ENCODE measurements at places on chromosomes 5 and 9.

GRCh38 chr5:112823656-112824055 lies 37.4 kb upstream of the SRP19 start:
- H3K4me3 ChIP-seq: peak overlapping the region; percentile 32
- peaks cover 54% of the 10 kb centered on the region for H3K36me3 ChIP-seq
- no peak for DNase-seq
- H3K27ac ChIP-seq: peak overlapping the region; percentile 75
- no peaks in the 10 kb centered on the region for H3K4me1 ChIP-seq
- no peaks in the 10 kb centered on the region for H3K27me3 ChIP-seq

- H3K4me3 ChIP-seq: no peak overlapping the region
- no peak overlapping the region for H3K27ac ChIP-seq
- peak; percentile 64 for DNase-seq
- H3K27me3 ChIP-seq: no peaks in the 10 kb centered on the region
- H3K36me3 ChIP-seq: peaks cover 35% of the 10 kb centered on the region
- H3K4me1 ChIP-seq: no peaks in the 10 kb centered on the region
Measured at GRCh38 chr9:114028646-114029045, 49.5 kb downstream of the AMBP start.

DNA sequence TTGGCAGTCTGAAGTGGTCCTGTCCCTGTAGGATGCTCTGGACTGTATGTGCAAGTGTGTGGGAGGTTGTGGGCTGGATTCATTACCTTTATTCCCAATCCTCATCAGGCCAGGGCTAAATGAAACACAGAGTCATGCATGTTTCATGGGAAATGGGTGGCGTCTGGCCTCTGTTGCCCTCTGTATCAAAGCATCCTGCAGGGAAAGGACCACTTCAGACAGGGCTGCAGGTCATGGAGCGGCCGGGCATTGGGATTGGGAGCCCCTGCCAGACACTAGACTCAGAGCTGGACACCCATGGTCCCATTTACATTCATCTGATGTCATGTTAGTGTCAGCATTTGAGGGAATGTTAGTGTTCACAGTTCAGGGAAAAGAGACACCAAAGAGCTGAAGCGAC lies 53.8 kb downstream of the UBE2QL1 start:
- H3K27ac ChIP-seq: no peak overlapping the region
- no peak overlapping the region for H3K4me3 ChIP-seq
- H3K36me3 ChIP-seq: no peaks in the 10 kb centered on the region
- H3K4me1 ChIP-seq: peaks cover 6% of the 10 kb centered on the region
- peaks cover 14% of the 10 kb centered on the region for H3K27me3 ChIP-seq

- H3K36me3 ChIP-seq: peaks cover 20% of the 10 kb centered on the region
- no peak overlapping the region for H3K4me3 ChIP-seq
- DNase-seq: no peak
- peaks cover 42% of the 10 kb centered on the region for H3K4me1 ChIP-seq
- no peaks in the 10 kb centered on the region for H3K27me3 ChIP-seq
Measured at GRCh38 chr5:14674983-14675854, 10.7 kb downstream of the OTULIN start.

DNA sequence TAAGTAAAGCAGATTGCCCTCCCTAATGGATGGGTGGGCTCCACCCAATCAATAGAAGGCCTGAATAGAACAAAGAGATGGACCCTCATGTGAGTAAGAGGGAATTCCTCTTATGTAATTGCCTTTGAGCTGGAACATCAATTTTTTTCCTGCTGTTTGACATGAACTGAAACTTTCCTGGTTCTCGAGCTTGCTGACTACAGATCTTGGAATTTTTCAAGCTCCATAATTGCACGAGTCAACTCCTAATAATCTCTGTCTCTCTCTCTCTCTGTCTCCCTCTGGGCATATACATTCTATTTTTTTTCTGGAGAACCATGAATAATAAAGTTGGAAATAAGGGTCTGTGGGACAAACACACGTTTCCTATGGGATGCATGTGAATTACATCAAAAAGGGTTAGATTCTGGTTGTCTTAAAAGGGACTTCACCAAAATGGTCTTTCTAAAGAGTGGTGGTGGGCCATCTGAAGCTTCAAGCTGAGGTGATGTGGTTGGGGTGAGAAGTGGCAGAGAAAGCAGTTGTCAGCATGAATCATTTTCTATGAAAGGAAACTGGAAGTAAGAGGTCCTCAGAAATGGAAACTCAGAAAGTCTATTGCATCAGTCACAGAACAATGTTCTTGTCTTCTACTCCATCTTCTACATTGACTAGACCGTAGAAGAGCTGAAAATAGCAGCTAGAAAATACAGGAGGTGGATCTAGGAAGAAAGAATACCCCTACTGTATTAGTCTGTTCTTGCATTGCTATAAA lies 47.0 kb upstream of the HOMER1 start:
- no peak overlapping the region for H3K27ac ChIP-seq
- no peak for DNase-seq
- peaks cover 25% of the 10 kb centered on the region for H3K4me1 ChIP-seq
- no peaks in the 10 kb centered on the region for H3K27me3 ChIP-seq
- H3K36me3 ChIP-seq: no peaks in the 10 kb centered on the region
- H3K4me3 ChIP-seq: no peak overlapping the region

- peaks cover 9% of the 10 kb centered on the region for H3K4me1 ChIP-seq
- H3K27me3 ChIP-seq: no peaks in the 10 kb centered on the region
- H3K27ac ChIP-seq: no peak overlapping the region
- DNase-seq: no peak
Measured at GRCh38 chr9:132048201-132048600, 31.5 kb downstream of the MED27 start.

Data from type B pancreatic cell (in vitro differentiated cells).